ENCODE measurements at places on chromosomes 6 and 20. TPM values are rescaled to one million over a fixed set of nuclear protein-coding genes. Genes with fewer than 3 reads are reported as not detected.

DNA sequence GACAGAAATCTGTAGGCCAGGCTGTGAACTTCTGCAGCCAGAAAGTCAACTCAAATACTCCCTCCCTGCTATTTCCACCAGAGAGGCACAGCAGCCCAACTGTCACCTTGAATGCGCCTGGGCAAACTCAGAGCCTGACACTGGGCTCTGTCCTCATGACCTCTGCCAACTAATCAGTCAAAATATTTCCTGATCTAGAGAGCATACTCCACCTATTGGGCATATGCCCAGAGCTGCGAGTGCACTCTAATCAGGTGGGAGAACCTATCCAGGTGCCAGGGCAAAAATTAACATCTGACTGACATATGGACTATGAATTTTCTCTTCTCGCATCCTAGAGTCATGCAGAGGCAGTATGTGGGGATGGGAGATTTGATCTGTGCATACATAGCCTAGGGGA, 406.3 kb upstream of the RUNX2 start:
- no peaks in the 10 kb centered on the region for H3K27me3 ChIP-seq
- no peak overlapping the region for H3K4me3 ChIP-seq
- H3K4me1 ChIP-seq = peaks cover 8% of the 10 kb centered on the region
- no peak overlapping the region for H3K27ac ChIP-seq
- no peak for DNase-seq

- H3K4me3 ChIP-seq = no peak overlapping the region
- H3K27ac ChIP-seq = no peak overlapping the region
- H3K36me3 ChIP-seq = no peaks in the 10 kb centered on the region
- no peak for DNase-seq
- H3K27me3 ChIP-seq = no peaks in the 10 kb centered on the region
- no peaks in the 10 kb centered on the region for H3K4me1 ChIP-seq
Observed at GRCh38 chr6:167200806-167201205, 43.0 kb upstream of the GPR31 start.

Gene SCUBE3
- 0.56 TPM for total RNA-seq

Gene OR2J3
- total RNA-seq = not detected

GRCh38 chr20:8951164-8951563, 117.7 kb upstream of the PLCB4 start:
- H3K36me3 ChIP-seq = no peaks in the 10 kb centered on the region
- H3K27me3 ChIP-seq = no peaks in the 10 kb centered on the region
- H3K4me3 ChIP-seq = no peak overlapping the region
- no peak overlapping the region for H3K27ac ChIP-seq
- DNase-seq = no peak

Data from lower lobe of right lung (tissue), 2 donors.